ENCODE measurements at places on chromosomes 11 and 22.

GRCh38 chr22:39431216-39431801 is 25.5 kb upstream of the MGAT3 start:
- no peak for DNase-seq

DNA sequence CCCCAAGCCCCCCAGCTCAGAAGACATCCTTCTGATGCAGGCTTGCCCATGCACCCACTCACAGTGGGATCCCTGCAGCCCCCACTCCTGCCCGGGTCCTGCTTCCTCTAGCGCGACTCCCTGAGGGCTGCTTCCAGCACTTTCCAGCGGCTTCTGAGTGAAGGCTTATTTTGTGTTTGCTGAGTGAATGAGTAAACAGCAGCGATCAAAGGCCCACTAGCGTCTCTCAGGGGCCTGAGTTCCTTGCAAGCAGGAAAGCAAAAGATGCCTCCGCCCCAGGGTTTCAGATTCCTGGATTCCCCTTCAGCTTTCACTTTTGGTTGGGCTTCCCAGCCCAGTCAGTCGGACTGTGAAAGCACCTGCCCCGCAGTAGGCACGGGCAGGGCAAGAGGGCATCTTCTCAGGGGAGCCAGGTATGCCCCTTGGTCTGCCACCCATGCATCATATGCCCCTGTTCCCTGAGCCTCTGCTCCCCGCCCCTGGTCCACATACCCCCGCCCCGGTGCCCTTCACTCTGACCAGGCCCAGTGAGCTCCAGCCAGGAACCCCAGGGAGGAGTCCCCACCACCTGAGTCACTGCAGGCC is 9.2 kb downstream of the FADD start:
- DNase-seq, result no peak

GRCh38 chr11:94171693-94172440 is 43.2 kb downstream of the PANX1 start:
- peak; percentile 52 for DNase-seq

- DNase-seq, result no peak
Observed at GRCh38 chr11:12546660-12547059, 127.6 kb upstream of the TEAD1 start.

- peak; percentile 80 for DNase-seq
Observed at GRCh38 chr22:35313311-35314121, 13.8 kb downstream of the TOM1 start.

DNA sequence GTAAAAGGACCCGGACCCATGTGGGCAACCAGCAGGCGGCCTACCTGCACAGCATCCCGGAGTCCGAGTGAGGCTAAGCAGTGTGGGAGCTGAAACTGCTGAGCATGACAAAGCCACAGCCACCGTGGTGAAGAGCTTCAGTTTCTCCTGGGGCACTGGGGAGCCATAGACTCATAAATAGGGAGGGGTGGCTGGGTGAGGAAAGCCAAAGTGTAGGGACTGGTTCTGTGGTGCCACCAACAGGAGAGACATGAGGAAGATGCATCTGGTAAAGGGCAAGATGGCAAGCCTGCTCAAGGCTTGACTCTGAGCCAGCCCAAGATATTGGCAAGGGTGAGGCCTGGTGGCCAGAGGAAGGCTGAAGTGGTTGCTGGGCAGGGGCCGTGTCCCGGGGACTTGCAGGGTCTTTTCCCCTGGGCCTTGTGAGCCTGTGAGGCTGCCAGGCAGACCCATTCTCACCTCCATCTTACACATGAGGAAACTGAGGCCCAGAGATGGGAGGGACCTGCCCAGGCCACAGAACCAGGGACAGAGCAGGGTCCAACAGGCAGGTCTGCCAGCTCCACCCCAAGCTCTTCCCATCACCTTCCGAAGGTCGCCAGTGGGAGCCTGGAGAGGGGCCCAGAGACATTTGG is 30.4 kb downstream of the CYTH4 start:
- no peak for DNase-seq

DNA sequence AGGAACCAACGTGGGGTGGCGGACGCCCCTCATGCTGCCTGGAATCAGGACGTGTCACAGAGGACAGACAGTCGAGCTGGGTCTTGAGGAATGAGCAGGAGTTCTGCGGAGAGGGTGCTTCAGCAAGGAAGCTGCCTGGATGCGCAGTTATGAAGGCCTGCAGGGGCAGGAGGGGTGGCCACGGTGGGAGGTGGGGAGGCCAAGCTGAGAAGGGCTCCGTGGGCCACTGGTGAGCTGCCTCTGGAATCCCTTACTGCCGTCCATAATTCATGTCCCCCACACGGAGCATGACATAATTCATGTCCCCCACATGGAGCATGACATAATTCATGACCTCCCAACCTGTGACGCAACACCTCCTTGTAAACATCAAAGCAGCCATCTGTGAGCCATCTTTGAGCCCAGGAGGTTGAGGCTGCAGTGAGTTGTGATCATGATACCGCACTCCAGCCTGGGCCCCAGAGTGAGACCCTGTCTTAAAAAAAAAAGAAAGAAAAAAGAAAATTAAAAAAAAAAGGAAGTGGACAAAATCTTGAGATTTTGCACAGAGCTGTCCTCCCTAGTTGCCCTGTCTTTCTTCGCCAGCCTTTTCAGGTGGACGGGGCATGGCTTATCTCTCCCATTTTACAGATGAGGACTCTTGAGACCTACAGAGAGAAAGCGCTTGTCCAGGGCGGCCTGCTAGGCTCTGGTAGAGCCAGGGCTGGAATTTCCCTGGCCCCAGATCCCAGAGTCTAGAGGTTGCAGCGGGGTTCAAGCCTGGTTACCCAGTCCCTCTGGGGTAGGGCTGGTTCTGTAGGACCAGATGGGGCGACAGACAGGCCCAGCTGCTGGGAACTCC is 24.3 kb upstream of the PICK1 start:
- DNase-seq, result peak; percentile 71

DNA sequence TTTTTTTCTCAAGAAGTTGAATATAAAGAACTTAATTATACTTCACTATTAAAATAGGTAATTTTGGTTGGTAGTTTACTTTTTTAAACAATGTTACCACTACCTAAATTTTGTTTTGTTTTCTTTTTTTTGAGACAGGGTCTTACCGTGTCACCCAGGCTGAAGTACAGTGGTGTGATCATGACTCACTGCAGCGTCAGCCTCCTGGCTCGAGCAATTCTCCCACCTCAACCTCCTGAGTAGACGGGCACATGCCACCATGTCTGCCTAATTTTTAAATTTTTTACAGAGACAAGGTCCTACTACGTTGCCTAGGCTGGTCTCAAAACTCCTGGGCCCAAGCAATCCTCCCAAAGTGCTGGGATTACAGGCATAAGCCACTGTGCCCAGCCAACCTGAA is 17.6 kb downstream of the SPCS2 start:
- no peak for DNase-seq

- no peak for DNase-seq
Observed at GRCh38 chr11:62315431-62315830, 16.6 kb upstream of the SCGB1D4 start.
